Caco-2 (cell line): ENCODE measurements at places on chromosomes 12 and 14. TPM values are rescaled to one million over a fixed set of nuclear protein-coding genes. Genes with fewer than 3 reads are reported as not detected.

The NACA gene
- total RNA-seq, result 784 and 804 TPM in 2 replicates

DNA sequence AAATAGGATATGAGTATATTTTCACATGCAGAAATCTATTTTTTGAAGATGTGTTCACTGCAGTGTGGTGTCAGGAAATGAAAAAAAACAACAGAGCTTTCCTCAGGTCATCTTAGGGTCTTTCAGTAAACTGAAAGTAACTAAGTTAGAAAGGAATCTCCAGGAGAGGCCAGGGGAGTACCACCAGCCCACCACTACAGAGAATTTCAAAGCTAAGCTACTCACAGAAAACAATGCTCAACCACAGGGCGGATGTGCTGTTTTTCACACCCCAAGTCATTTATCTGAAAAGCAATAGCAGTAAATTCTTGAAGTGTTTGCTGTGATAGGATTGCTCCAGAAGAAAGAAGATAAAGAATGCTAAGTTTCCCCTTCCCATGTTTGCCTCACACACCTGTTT is 79.0 kb downstream of the IFNG start:
- peak overlapping the region; percentile 73 for H3K27ac ChIP-seq
- no peaks in the 10 kb centered on the region for H3K27me3 ChIP-seq
- H3K4me1 ChIP-seq, result peaks cover 22% of the 10 kb centered on the region
- peak; percentile 34 for DNase-seq

The MRPL52 gene
- total RNA-seq, result 149 TPM in 2 replicates

DNA sequence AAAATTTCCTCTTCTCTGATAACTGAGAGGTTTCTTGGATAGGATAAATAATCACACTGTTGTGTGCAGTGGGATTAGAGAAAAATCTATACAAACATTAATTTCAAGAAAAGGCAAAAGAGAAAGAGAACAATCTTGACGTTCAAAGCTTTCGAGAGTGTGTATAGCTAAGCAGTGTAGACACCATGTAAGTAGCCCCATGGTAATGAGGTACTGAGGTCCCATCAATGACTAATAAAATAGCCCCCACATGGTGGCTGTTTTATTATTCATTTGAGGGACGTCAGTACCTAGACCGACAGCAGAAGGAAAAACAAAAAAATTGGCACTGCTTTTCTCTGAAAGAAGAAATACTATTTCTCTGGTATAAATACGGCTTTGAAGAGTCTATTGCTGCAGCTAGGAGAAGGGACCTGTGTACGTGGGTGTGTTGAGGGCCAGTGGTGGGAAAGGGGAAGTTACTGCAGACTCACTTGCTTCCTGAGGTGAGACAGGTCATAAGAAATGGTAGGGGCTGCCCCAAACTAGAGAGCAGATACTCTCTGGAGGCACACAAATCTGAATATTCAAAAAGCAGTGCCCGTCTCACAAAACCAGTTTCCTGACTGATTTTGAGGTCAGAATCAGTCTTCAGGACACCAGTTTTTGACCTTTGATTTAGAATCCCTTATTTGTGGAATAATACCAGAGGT is 339.8 kb downstream of the EMP1 start:
- no peaks in the 10 kb centered on the region; the same call in 1 of the 2 replicates for H3K4me1 ChIP-seq
- H3K36me3 ChIP-seq, result no peaks in the 10 kb centered on the region
- H3K4me3 ChIP-seq, result no peak overlapping the region
- DNase-seq, result no peak

DNA sequence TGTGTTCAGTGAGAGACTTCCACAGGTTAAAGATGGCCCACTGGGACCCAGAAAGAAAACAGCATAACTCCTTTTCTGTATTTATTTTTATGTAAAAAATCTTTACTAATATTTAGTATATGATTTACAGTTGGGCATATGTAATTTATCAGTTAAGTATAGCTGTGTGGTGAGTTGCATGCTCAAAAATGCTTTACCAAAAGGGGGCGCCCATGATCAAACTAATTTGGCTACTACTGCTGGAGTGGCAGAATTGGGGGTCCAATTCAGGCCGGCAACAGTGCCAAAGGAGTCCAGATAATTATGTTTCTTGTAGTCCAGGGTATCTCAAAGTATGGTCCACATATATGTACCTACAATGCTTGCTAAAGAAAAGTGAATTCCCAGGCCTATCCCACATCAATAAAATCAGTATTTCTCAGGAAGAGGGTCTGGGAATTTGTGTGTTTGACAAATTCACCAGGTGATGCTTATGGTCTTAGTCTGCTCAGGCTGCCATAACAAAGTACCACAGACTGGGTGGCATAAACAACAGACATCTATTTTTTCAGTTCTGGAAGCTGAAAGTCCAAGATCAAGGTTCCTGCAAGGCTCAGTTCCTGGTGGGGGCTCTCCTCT is 152.0 kb downstream of the KTN1 start:
- H3K27ac ChIP-seq, result no peak overlapping the region
- no peaks in the 10 kb centered on the region for H3K4me1 ChIP-seq
- DNase-seq, result no peak
- H3K36me3 ChIP-seq, result no peaks in the 10 kb centered on the region

The SLC17A8 gene
- total RNA-seq, result not detected in 2 replicates

DNA sequence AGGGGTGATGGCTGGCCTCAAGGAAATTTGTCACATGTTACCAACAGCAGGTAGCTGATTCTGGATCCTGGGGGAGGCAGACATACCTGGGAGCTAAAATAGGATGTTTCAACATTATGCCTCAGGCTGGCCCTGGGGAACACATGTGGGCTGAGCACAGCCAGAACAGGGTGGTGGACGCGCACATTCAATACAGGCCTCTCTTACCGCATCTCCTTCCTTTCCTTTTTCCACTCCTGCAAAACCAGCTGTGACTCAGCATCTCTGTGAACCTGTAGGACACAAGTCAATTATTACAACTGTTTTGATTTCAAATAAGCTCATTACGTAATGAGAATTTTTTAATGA is 61.0 kb downstream of the NT5DC3 start:
- H3K4me3 ChIP-seq, result no peak overlapping the region
- H3K27me3 ChIP-seq, result no peaks in the 10 kb centered on the region
- H3K4me1 ChIP-seq, result peaks cover 13% of the 10 kb centered on the region
- no peak overlapping the region for H3K27ac ChIP-seq

- H3K4me3 ChIP-seq, result no peak overlapping the region
- no peak overlapping the region for H3K27ac ChIP-seq
- H3K4me1 ChIP-seq, result peaks cover 9% of the 10 kb centered on the region; the same call in 1 of the 2 replicates
- H3K36me3 ChIP-seq, result no peaks in the 10 kb centered on the region
- peak; percentile 36 for DNase-seq
Measured at GRCh38 chr12:20963762-20964161, 153.3 kb downstream of the SLCO1B3 start.

The ANO4 gene
- total RNA-seq, result 0.09 TPM in 1 of 2 replicates, not detected in the other

DNA sequence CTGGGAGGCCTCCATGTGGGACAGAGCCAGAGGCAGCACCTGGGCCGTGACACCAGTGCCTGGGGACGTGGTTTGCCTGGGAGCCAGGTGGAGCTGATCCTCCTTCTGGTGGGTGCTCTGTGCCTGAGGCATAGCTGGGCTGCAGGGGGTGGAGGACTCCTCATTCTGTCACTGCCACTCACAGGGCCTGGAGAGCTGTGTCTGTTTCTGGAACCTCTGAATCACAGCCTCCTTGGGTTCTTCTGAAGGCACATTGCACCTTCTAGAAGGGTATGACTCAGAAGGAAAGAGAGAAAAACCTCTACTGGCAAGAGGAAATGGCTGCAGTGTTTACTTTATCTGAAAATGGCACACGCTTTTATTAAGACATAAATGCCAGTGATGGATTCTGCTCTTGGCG is 659.8 kb downstream of the VRK1 start:
- no peaks in the 10 kb centered on the region for H3K4me1 ChIP-seq
- H3K36me3 ChIP-seq, result no peaks in the 10 kb centered on the region
- no peak overlapping the region for H3K4me3 ChIP-seq
- no peak for DNase-seq

DNA sequence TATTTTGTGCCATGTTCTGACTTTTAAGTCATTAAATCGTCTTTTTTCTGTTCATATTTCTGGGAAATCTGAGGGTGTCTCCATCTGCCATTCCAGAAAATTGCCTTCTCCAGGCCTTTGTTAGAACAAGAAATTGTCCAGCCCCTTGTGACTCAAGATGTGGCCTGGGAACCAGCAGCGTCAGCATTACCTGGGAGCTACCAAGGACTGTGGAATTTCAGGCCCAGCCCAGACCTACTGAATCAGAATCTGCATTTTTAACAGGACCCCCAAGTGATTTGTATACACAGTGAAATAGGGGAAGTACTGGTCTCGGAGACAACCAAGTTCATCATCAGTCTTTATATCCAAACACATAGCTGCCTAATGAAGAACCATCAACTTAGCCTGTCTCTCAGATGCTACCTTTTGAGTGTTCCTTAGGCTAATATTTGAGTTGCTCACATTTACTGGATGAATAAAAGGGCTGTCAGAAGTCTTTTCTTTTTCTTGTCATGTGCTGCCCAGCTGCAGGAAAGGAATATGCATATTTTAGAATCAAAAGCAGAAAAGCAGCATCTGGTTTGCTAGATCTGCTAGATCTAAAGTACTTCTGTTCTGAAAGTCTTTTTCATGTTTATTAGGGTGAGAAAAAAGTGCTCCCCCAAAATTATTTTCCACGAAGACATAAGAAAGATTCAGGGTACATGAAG is 21.2 kb downstream of the GPHB5 start:
- H3K36me3 ChIP-seq, result no peaks in the 10 kb centered on the region
- H3K27ac ChIP-seq, result no peak overlapping the region
- no peaks in the 10 kb centered on the region for H3K4me1 ChIP-seq
- H3K27me3 ChIP-seq, result no peaks in the 10 kb centered on the region

DNA sequence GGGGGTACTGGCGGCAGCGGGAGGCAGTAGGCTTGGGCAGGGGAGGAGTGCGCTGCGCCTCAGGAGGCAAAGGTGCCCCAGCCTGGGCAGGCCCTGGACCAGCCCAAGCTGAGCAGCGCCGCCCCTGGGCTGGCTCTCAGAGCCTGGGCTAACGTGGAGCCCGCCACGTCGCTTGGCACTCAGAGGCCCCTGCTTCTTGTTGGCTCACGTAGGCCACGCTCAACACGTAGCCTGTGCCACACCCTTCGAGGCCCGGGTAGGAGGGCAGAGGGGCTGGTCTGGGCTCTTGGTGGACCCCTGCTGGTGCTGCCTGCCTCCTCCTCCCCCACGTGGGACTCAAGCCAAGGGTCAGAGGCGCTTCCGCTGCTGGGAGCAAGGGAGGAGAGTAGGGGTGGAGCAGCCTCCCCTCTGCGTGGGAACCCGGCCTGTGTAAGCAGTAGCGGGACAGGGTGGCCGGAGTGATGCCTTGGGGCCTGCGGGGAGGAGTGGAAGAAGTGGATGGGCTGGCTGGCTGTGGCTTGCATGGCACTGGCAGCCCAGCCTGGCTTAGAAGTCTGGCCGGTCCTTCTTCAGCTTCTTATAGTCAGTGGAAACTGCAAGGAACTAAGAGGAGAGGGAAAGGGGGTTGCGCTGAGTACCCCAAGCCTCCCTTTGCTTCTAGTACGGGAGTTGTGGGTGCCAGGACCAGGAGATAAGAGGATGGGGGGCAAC is 5.7 kb downstream of the SHMT2 start:
- peaks cover 8% of the 10 kb centered on the region for H3K36me3 ChIP-seq
- peaks cover 12% of the 10 kb centered on the region; the same call in 1 of the 2 replicates for H3K4me1 ChIP-seq
- peaks cover 4% of the 10 kb centered on the region for H3K27me3 ChIP-seq
- no peak overlapping the region for H3K4me3 ChIP-seq
- H3K27ac ChIP-seq, result no peak overlapping the region

DNA sequence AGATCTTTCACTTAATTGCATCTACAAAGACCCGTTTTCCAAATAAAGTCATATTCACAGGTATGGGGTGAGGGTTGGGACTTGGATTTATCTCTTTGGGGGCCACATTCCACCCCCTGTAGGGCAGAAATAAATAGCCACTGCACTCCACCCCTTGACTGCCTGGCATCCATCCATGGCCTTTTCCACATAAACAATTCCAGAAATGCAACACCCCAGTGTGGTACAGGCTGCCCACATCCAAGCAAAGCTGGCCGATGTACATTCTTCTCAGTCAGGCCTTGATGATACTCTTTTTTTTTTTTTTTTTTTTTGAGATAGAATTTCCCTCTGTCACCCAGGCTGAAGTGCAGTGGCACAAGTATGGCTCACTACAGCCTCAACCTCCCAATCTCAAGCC is 12.9 kb downstream of the DGLUCY start:
- H3K4me1 ChIP-seq, result peaks cover 7% of the 10 kb centered on the region; the same call in 1 of the 2 replicates
- H3K4me3 ChIP-seq, result no peak overlapping the region
- peaks cover 7% of the 10 kb centered on the region for H3K36me3 ChIP-seq
- no peak for DNase-seq
- H3K27ac ChIP-seq, result peak overlapping the region; percentile 39

DNA sequence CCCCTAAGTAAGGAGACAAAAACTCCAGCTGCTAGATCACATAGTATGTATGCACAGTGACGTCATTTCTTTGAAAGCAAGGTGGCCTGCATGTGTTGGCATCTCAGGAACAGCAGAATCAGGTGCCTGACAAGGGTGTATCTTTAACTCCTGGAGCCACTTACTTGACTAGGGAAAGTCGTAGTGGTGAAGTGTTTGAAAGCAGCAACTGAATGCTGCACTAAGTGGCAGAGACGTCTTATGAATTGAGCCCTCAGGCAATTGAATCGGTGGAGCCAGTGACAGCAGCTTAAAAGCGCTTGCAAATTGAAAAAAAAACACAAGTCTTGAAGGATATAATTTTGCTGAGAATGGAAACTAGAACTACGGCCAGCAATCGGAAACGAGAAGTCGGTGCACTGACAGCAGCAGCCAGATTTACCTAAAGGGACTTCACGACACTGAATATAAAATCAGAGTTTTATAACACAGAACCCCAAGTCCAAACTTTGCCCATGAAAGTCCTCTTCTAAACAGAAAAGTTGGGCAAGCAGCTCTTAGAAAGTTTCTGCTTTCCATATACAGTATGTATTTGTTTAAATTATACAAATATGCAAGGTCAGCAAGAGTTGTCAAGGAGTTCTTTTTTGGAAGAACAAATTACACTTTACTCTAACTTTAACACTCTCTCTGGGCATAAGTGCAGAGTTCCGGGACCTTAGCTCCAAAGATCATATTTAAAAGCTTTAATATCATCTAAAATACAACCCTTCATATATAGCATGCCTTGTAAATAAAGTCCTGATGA is 1.1 kb downstream of the IGF1 start:
- no peak for DNase-seq
- no peaks in the 10 kb centered on the region for H3K4me1 ChIP-seq
- H3K27ac ChIP-seq, result no peak overlapping the region
- H3K4me3 ChIP-seq, result no peak overlapping the region
- no peaks in the 10 kb centered on the region for H3K27me3 ChIP-seq
